ENCODE measurements at places on chromosomes 6 and 20. TPM values are rescaled to one million over a fixed set of nuclear protein-coding genes. Genes with fewer than 3 reads are reported as not detected.

Gene ARHGAP18
- total RNA-seq, result 75.1 TPM

DNA sequence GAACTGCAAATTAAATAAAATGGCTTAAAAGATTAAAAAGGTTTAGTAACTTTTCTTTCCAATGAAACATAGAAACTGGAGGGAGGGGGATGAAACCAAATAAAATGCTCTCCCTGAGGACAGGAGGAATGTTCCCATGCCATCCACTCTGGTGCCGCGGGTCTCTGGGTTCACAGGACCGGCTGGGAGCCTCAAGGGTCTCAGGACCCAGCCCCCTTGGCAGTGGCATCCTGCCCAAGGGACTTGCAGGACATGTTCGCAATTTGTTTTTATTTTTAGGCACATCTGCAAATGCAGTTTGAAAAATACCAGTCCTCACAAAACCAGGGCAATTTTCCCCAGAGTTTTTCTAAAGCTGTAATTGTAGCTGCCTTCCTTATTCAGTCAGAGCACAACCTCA is 7.5 kb downstream of the BEND3 start:
- no peak for DNase-seq

DNA sequence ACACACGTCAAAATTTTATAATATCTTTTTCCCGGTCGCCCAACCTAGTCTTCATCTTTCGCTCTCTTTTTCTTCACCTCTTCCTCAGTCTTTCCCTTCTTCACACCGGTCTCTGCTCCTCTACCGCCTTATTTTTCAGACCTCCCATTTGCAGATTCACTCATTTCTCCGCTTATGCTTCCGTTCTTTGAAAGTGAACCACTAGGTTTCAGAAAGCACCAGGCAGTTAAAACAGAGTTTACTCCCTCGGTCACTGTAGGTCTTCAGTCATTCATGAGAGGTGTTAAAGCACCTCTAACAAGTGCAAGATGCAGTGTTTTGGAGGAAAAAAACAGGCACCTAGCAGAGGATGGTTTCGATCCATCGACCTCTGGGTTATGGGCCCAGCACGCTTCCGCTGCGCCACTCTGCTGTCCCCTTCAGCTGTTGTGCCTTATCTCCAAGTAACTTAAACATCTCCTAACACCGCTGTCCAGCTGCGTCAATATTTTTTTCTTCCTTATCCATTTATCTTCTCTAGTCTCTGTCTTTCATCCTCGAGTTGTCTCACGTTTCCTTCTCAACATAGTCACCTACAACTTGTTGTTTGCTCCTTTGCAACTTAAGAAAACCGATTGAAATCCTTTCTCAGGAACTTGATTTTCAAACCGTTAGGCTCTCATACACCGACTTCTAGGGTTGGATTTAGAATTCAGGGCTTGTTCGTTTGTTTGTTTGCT is 119.7 kb upstream of the ZNF184 start:
- no peak for DNase-seq

GRCh38 chr20:22403022-22403631 is 181.2 kb downstream of the FOXA2 start:
- no peak for DNase-seq

GRCh38 chr6:23329086-23329485 is 759.7 kb downstream of the HDGFL1 start:
- DNase-seq, result no peak

DNA sequence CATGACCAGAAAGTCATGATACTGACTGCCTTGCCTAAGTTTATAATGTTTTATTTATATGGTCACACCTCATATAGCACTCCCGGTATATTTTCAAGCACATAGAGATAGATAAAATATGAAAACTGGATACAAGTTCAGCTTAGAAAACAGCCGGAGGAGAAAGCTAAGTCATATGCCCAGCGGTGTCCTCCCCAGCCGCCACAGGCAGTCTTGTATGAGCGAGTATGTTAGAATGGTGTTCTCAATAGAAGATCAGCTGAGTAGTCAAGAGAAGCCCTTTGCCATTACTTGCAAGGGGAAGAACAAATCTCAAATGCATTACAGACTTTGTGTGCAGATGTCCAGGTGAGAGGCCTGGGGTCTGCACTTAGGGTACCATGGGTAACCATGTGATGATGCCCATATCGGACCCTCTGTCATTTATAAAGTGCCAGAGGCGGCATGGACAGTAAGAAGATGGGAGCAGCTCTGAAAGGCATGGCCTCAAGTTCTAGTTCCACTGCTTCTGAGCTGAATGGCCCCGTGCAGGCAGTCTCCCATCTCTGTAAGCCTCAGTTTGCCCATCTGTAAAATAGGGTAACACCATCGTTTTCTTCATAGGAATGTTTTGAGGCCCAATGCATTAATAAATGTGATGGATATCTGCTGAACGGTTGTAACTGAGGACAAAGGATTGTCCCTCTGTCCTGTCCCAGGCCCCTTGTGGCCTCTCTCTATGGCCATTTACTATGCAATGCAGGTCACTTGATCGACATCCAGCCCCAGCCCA is 195.7 kb upstream of the SNX9 start:
- no peak for DNase-seq

Gene DZANK1
- 0.81 TPM for total RNA-seq

Gene FHL5
- total RNA-seq, result not detected

Gene PMEPA1
- total RNA-seq, result 3.7 TPM

DNA sequence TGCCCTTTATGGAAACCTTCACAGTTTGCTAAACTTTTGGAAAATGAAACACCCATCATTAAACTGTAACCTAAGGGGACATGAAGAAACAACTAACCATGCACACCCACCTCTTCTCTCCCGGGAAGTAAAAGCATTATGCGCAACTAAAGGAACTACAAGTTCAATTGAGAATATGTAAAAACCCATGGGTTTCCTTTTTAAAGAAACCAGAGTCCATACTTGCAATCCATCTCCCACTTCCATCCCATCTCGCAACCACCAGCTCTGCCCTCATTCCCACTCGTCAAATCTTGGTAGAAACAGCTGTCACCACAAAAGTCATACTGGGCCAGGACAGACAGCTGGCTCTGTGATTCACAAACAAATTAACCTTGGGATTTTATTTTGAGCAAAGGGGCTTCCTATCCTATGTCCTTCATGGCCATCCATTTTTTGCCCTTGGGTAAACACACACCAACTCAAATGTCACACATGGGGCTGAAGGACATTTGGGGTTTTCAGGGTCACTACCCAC is 81.5 kb downstream of the HAO1 start:
- DNase-seq, result no peak

- DNase-seq, result no peak
Measured at GRCh38 chr6:78808356-78808891, 58.9 kb upstream of the IRAK1BP1 start.

DNA sequence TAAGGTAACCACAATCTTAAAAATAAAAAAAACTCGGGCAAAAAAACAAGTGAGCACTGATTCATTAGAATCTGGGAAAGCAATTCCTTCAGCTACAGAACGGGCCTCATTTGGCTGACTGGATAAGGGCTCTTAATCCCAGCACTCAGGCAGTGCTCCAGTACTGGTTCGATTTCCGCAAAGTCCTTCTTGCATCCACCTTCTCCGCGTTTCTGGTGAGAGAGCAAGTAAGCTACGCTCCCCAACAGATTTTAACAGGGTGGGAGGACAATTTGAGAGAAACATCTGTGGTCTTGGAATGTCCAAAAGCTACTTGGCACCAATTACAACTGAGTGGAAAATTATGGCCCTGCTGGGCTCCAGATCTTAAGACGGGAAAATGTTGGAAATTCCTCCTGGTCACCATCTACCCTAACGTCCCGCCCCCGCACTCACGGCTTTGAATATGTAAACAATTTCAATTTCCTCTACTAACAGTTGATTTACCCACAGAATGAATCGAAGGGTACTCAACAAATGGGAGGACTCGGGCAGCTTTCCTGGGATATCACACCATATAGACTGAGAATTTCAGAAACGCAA is 18.1 kb upstream of the ZSCAN9 start:
- DNase-seq, result no peak

- no peak for DNase-seq
Measured at GRCh38 chr20:8292793-8293192, 160.7 kb downstream of the PLCB1 start.

GRCh38 chr6:140772576-140772975 is 1360.1 kb upstream of the GJE1 start:
- DNase-seq, result no peak

Gene ARMC12
- 0.40 TPM for total RNA-seq

DNA sequence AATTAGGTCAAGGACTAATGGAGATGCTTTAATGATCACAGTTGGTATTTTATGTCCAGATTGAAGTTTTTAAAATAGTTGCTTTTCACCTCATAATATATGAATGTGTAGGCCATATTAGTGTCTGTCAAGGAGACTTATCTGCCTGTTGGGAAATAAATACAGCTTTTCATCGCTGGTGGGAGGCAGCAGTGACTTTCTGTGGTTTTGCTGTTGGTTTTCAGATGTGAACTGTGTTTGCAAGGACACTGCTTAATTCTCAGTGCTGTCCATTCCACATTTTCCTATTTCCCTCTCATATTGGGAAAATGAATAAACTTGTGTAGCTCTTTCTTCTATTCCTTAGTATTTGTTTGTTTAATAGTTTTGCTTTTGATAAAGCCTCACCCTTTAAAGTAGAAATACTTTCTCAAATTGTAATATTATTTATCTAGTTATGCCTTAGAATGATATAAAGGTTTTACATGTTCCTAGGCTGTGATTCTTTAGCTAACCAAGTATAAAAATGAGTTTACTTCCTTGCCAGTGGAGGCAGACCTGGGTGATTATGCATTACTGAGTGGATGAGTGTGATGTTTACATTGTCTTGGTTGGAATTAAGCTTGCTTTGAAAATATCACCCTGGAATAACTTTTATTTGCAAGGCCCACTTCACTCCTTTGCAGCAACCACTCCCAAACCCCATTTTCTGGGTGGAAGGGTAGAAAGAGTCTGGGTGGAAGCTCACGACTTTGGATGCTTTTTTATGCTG is 3.3 kb downstream of the PLCB4 start:
- no peak for DNase-seq
